ENCODE measurements at places on chromosomes 5 and 9. TPM values are rescaled to one million over a fixed set of nuclear protein-coding genes. Genes with fewer than 3 reads are reported as not detected.

GRCh38 chr5:107698286-107698685 is 27.5 kb upstream of the EFNA5 start:
- no peak for DNase-seq

GRCh38 chr9:76370396-76371023 is 23.7 kb downstream of the RFK start:
- DNase-seq: no peak

DNA sequence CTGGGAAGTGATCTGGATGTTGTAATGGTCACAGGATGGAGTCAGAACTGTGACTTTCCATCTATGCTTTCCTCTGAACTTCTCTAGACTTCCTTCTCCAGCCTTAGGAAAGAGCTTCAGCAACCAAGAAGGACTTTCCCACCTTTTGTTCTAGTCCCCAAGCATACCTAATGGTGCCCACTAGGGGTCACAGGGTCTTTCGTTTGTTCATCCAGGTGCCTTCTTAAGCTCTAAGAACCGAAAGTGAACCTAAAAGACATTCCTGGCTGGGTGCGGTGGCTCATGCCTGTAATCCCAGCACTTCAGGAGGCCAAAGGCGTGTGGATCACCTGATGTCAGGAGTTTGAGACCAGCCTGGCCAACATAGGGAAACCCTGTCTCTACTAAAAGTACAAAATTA is 1.8 kb upstream of the WNT8A start:
- no peak for DNase-seq

DNA sequence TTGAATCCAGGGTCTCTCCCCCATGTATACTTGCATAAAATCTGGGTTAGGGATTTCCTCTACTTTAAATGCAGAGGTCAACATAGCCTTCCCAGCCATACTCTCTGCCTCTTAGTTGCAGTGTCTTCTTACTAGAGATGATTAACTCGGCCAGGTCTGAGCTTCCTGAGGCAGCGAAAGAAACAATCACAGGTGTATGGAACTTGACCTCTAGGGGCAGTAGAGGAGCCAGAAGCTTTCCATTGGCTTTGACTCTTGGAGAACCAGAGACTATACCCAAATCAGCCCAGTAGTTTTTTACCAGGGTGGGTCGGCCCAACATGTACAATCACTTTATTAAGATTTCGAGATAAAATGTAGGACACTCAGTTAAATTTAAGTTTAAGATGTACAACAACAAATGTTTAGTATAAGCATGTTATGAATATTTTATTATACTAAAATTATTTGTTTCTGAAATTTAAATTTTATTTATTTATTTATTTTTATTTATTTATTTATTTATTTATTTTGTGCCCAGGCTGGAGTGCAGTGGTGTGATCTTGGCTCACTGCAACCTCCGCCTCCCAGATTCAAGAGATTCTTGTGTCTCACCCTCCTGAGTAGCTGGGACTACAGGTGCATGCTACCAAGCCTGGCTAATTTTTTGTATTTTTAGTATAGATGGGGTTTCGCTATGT is 48.0 kb upstream of the DMRT3 start:
- DNase-seq: no peak

- DNase-seq: no peak
Measured at GRCh38 chr9:113380869-113381378, 4.1 kb upstream of the HDHD3 start.

- DNase-seq: no peak
Measured at GRCh38 chr5:139413963-139414362, 10.1 kb upstream of the SPATA24 start.

DNA sequence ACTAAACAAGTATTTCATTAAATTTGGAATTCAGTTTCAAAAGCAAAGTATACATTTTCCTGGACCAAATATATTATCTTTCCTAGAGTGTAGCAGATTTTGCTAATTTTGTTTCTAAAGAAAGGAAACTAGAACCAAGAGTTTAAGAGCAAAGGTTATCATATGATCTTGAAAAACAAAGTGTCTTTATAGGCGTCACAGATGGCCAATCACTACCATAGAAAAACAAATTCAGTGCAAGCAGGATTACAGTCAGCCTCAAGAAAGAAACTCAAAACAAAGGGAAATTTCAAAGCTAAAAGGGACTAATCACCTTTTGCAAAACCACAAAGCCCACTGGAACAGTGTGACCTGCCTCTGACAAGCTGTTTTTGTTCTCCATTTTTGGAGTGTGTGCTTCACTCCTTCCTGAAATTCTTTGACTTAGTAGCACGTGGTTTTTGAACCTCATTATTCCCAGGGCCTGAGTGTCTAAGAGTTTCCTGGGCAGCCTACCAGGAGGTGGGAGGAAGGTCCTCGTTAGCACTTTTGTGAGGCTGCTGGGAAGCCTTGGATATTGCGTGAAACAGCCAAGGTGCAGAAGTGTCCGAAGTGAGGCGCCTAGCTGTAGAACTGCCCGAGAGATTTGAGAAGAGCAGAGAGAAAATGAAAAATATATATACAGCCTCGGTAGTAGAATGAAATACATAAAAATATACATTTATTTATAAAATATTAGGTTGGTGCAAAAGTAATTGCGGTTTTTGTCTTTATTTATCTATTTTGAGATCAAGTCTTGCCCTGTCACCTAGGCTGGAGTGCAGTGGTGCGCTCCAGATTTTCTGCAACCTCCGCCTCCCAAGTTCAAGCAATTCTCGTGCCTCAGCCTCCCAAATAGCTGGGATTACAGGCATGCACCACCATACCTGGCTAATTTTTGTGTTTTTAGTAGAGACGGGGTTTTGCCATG is 246.1 kb downstream of the MARCHF11 start:
- DNase-seq: no peak

DNA sequence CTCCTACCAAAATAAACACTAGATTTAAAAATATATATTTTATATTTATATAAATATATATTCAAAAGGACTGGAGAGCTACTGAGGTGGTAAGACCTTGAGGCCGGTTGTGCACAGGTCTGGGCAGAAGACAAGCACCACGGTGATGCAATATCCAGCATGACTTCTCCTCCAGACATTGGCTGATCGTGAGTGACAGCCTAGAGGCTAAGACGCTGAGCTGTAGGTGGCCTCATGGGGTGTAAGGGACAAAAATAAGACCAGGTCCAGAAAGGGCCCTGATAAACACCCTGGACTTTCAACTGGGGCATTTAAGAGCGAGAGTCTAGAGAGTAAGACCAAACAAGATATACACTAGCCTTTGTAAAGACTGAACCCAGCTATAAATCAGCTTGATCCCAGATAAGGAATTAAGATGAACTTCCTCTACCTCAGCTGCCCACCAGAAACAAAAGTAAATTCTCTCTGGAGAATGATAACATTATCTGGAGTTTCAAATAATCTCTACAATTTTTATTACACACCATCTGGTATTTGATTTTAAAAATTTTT is 14.2 kb upstream of the C5orf47 start:
- DNase-seq: no peak

IL9 gene
- total RNA-seq: not detected

SLC36A2 gene
- 0.06 TPM for total RNA-seq

SLC23A1 gene
- 0.06 TPM for total RNA-seq

MCTP1 gene
- total RNA-seq: 5.1 TPM

CCDC69 gene
- 126 TPM for total RNA-seq

TMEM245 gene
- total RNA-seq: 161 TPM
